OCI-M1 (cell line): ENCODE measurements at places on chromosomes 7 and 10.

- no peak for DNase-seq
Measured at GRCh38 chr7:102872460-102872859, 40.3 kb upstream of the LRRC17 start.

DNA sequence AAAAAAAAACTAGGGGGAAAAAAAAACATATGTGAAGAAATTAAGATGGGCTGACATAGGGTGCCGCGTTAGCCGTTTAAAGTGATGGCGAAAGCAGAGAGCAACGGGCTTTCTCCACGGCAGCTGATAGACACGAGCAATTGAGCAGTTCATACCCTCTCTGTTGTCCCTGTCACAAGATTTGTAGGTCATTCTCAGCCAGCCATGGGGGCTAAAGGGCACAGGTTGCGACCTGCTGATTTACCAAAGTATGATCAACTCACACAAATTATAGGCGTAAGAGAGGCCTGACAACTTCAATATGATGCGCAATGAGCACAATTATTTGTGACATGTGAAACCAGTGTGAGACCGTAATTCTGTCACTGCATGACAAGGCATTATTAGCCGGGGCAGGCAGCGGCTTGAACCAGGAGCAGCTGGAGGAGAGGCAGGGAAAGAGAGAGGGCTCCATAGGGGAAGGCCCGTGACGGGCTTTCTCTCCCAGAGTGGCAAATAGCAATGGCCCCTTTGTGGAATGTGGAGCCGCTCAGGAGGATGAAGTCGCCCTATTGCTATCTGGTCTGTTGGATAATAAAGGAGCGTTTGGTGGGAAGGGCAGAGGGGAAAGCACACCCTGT is 195.1 kb upstream of the HABP2 start:
- no peak for DNase-seq

DNA sequence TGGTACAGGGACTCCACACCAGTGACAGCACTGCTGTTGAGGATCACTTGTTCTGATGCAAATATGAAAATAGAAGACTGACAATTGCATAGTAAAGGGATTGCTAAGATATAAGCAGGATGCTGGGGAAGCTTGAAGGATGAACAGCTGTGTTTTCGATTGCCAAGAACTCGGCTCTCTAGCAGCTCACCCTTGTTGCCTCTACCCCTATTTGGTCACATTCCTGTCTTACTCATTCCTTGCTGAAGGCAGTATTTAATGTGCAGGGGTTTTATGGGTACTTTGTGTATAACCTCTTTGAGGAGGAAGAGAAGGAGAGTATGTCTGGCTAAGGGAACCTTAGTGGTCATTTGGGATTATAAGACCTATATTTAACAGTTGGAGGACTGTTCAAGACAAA is 218.8 kb downstream of the AUTS2 start:
- DNase-seq, result no peak

- DNase-seq, result no peak
Measured at GRCh38 chr10:96261930-96262329, 9.4 kb downstream of the BLNK start.

DNA sequence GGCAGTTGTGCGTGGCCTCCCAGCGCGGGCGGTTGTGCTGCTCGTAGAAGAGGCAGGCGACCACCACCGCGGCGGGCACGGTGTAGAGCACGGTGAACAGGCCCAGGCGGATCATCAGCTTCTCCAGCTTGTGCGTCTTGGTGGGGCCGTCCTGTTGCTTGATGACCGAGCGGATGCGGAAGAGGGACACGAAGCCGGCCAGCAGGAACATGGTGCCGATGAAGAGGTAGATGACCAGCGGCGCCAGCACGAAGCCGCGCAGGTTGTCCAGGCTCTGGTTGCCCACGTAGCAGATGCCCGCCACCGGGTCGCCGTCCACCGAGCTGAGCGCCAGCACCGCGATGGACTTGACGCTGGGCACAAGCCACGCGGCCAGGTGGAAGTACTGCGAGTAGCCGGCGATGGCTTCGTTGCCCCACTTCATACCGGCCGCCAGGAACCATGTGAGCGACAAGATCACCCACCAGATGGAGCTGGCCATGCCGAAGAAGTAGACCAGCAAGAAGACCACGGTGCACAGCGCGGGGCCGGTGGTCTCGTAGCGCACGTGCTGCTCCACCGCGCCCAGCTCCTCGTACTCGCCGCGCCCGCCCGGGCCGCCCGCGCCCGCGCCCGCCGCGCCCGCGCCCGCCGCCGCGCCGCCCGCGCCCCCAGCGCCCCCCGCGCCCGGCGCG is 2.2 kb downstream of the FZD8 start:
- no peak for DNase-seq

DNA sequence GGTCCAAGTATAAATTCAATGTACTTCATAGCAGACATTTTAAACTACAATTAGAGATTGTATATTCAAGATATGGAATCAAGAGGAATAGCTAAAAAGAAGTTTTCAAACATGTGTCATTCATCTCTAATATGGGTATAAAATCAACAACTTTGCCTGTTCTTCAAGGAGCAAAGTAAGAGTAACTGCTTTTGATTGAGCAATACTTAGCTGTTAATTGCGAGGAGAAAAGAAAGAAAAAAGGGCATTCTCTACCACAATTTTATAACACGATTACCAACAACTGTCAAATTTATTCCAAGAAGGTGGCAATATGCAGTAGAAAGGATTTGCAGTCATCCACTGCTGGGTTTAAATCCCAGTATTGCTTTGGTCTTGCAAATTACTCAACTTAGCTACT is 146.3 kb upstream of the PTN start:
- DNase-seq, result no peak

- DNase-seq, result peak; percentile 62
Measured at GRCh38 chr7:67359900-67360299, 363.3 kb downstream of the TYW1 start.

DNA sequence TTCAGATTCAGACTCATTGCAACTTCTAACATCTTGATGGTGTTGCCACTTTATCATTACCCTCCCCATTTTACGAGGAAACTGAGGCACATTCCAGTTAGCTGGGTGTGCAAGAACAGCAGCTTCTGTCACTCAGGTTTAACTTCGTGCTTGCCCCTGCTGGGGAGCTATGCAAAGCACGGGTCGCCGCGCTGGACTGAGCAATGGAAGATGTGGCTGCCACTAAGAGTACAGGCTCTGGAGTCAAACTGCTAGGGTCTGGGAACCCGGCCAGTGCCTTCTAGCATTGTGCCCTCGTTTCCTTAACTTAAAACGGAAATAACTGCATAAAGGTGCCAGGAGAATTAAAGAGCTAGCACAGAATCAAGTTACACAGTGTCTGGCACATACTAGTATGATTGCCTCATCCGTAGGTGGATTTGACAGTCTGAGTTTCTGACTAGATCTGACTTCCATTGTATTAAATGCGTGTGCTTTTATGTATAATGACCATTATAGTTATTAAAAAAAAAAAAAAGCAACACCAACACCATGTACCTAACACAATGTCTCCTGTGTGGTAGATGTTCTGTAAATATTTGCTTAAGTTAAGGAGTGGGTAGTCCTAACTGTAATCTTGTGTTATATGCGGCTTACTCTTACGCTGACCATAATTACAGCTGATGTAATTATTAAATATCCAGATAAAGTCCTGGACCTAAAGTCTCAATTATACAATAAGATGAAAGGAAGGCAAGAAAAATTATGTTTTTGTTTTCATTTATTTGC is 842 bp downstream of the ZNF22 start:
- peak; percentile 78 for DNase-seq

DNA sequence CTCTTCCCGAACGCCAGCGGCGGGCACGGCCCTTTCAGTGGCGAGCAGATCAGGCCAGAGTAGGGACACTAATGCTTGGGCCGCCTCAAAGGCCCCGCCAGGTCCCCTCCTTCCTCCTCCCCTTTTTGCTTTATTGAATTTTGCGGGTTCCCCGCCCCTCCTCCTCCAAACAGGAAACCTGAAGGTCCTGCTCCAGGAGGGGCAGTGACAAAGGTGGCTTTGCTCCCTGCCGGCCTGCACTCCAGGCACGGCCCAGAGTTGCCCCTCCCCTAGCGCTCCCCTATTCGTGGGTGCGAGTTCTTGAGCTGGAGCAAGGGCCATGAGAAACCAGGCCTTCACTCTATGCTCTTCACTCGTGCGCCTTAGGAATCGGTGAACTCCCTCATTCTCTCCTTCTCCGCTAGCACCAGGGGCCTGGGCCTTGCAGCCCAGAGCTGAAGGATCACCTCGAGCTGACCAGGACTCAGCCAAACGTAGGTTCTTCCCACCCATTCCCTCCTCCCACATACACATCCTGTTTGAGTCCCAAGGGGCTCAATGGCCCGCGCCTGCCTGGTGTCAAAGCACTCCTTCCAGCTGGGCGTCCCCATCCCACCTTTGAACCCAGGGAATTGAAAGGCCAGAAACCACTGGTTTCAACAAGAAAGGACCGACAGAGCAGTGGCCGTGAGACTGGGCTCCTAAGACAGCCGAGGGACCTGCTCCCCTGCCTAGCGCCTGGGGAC is 619 bp upstream of the HOXA6 start:
- DNase-seq, result no peak

GRCh38 chr10:72297281-72297804 is 23.6 kb downstream of the DDIT4 start:
- DNase-seq, result peak; percentile 98

GRCh38 chr10:129244757-129245156 is 222.3 kb upstream of the MGMT start:
- no peak for DNase-seq

GRCh38 chr10:87775766-87776165 is 42.3 kb downstream of the ATAD1 start:
- no peak for DNase-seq
